ENCODE measurements at places on chromosomes 16 and 17.
A peak's percentile ranks its signal among the peaks of the same experiment; 100 is the strongest.

DNA sequence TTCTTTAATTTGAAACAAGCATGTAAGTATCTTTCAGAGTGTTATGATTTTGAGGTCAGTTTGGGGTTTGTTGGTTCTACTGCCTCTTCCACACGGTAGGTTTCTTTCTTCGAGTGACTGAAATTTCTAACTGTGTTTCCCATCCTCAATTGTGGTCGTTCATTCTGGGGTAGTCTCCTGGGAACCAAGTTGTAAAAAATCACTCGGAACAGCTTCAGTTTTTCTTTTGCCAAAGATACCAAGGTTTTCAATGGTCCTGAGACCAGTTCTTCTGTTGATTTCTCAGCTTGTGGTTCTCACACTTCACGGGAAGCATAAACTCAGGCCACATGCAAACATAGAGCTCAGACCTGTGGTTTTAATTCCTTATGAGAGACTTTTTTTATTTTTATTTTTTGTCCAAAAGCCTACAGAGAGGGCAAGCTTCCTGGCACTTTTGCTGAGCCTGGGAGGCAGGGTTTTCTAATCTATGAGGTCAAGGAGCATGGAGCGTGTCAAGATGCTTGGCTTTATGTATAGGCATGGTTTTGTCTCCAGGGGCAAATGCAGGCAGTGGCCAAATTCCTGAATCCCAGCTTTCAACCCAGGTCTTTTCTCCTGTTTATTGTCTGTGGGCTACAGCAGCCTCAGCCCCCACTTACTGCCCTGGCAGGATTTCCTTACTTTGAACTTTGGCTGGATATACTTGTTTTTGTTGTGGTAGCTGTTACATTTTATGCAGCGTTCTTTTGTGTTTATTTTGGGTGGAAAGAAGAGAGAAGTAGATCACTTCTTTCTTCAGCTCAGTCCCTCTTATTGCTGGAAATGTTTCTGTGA, 32.9 kb downstream of the HS3ST3A1 start:
- no peak for DNase-seq

DNA sequence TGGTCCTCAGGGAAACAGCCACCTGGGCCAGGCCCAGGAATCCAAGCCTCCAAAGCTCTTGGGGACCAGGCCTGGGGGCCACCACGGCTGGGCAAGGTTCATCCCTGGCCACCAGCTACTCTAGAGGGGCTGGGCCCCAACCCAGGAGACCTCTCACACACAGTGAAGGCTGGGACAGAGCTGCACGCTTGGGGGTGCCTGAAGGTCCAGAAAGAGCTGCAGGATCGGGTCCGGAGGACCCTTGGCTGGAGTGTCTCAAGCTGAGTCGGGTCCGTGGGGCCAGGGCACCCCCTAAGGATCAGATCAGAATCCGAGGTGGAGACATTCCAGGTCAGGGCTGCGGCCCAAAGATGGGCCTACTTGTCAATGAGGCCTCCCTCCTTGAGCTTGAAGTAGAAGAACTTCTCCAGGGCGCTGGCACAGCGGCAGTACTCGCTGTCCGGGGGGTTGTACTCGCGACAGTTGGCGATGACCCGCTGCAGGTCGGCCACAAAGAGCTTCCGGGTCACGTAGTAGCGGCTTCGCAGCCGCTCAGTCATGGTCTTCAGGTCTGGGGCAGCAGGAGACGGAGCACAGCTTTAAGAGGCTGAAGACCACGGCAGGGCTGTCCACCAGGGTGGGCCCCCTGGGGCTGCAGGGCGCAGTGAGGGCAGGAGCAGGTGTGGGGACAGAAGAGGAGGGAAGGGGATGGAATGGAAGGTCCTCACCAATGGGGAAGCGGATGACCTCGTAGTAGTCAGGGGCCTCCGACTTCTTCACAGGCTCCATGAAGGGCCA, 967 bp upstream of the DHX58 start:
- DNase-seq, result no peak

DNA sequence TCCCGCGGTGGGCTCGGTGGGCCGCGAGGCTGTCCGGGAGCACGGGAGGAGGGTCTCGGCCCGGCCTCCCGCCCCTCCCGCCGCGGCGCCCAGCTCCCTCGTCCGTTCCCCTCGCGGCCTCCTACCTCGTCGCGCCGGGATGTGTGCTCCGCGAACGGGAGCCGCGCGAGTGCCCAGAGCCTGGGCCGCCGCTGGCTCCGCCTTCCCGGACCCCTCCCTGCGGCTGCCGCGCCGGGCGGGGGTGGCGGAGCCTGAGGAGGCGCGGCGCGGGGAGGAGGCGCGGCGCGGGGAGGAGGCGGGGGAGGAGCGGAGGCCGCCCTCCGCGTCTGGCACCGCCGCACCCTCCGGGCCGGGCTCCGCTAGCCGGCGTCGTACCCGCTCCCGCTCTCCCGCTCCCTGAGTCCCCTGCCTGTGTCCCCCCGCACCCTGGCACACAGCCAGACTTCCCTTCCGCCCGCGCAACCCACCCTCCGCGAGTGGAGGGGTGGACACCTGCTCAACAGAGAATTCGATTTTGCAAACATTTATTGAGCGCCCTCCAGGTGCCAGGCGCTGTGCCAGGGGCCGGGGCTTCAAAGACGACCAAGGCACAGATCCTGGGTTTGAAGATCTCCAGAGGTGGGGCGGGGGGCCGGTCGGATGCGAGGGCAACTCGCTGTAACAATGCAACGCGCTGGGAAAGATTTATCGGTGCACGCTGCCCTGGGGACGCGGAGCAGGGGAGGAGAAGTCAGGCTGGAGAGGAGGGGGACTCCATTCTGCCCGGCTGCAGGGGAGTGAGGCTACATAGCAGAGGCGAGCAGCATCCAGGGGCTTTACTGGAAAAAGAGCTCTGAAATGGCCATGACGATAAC, at the start of gene MPP3:
Gene MPP3, minus strand, starts transcription at position 171 of the 854 bp plus-strand sequence. CDS start 1,240 bp downstream, outside the sequence.
- DNase-seq, result peak; percentile 30

- DNase-seq, result no peak
Measured at GRCh38 chr17:7656958-7657609, 6.4 kb downstream of the ATP1B2 start.

DNA sequence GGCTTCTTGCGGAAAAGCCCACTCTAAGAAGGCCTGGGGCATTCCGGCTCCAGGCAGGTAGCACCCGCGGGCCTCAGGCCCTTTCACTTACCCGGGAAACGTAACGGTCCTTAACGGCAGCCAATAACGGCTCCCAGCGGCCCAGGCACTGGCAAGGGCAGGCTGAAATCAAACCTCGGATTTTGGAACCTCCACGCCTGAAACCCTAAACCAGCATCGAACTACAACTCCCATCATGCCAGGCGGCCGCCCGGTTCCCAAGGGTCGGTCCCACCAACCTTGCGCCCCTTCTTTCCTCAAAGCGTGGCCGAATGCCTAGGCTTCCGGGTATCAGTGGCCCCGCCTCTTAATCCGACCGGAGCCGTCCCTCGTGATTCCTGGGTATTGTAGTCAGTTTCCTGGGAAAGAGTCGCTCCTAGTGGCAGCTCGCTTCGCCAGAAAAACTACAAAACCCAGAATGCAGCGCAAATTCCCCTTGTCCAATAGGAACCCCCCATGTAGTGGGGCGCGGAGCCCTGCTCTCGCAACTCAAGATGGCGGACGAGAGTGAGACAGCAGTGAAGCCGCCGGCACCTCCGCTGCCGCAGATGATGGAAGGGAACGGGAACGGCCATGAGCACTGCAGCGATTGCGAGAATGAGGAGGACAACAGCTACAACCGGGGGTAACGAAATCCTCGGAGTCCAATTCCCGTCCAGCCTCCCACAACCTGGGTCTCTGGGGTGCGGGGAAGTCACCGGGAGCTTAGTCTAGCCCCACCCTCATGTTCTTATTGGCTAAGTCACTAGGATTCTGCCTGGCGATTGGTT, at the start of gene NMT1:
Gene NMT1, plus strand, starts transcription at position 521 of the 809 bp plus-strand sequence. Its CDS starts 13 bp downstream, at position 534.
- peak; percentile 100 for DNase-seq

DNA sequence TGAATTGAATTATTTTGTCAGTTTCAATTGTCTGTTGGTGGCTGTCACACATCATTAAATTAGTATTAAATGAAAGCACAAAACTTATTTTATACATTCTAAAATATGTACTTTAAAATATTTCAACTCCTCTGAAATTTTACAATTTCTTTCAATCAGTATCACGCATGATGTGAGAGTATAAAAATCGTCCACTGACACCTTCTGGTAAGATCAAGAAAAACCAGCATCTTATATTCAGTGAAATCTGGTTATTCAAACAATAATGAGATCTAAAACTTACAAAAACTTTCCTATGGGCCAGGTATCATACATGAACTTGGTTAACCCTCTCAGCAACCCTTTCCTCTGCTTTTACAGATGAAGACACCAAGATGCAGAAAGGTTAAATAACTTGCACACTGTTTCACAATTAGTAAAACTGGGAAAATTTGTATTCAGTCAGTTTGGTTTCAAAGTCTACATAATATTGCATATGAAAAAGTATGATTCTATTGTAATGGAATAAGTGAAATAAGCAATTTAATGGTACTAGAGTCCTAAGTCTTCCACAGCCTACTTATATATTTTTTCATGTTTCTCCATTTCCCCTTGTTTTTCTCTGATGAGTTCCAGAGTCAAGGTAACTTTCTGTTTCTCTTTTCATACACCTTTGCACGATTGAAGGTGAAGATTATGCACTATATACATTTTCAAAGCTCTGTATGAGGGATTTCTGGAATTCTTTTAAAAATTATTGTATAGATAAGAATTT, 58.7 kb downstream of the EFCAB5 start:
- no peak for DNase-seq

DNA sequence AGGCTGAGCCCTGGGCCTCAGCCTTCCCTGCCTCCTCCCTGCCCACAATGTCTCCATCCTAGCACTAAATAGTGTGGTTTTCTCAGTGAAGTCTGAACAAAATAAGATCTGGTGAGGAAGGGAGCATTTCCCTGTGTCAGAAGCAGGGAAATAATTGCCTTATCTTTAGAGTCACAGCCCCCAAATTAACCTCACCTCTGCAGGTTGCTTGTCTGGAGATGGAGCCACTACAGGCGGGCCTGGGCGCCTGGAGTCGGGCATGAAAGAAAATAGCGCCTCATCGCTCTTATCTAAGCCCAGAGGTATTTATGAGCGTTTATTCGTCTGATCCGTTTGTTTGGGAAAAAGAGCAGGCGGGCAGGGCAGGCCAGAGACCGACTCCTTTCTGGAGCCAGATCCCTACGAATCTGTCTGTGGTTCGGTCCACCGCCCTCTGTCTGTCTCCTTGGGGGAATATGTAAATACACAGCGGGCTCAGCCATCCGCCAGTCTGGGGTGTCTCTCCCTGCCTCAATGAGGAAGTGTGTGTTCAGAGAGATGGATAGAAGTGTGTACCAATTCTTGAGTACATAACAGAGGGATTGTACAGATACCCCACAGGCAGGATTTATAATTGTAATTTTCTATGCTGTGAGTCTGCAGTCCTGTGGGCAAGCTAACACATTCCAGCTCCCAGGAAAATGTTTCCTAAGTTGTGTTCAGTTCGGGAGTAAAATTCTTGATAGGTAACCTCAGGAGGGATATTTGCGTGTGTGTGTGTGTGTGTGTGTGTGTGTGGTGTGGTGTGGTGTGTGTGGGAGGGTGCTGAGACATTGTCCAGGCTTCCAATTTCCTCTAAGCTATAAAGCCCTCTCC, 4.3 kb downstream of the HOXB6 start:
- no peak for DNase-seq

DNA sequence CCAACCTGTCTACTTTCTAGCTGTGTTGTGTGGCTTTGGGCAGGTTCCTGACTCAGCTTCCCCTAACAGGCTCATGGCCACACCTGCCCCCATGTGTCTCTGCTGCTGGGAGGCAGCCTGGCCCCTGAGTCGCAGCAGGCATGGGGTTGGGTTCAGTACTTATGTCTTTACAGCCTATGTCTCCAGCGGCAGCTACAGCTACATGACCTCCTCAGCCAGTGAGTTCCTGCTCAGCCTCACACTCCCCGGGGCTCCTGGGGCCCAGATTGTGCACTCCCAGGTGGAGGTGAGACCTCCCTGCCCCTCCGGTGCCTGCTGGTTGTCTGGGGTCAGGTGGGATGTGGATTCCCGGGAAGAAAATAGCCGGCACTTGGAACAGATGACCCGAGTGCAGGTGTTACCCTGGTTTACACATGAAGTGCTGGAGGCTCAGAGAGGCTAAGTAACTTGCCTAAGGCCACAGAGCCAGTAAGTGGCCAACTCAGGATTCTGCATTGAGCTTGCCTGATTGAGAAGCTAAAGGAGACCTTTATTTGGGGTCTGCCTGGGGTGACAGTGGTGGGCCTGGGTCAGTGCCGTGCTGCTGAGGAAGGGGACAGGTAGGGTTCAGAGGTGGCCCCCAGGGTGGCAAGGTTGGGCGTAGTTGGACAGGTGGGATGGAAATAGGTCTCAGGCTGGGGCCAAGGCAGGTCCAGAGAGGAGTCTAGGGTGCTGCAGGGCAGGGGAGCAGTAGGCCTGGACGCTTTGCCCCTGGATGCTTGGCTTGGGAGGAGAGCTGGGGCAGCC, 15.9 kb downstream of the FCSK start:
- DNase-seq, result no peak

DNA sequence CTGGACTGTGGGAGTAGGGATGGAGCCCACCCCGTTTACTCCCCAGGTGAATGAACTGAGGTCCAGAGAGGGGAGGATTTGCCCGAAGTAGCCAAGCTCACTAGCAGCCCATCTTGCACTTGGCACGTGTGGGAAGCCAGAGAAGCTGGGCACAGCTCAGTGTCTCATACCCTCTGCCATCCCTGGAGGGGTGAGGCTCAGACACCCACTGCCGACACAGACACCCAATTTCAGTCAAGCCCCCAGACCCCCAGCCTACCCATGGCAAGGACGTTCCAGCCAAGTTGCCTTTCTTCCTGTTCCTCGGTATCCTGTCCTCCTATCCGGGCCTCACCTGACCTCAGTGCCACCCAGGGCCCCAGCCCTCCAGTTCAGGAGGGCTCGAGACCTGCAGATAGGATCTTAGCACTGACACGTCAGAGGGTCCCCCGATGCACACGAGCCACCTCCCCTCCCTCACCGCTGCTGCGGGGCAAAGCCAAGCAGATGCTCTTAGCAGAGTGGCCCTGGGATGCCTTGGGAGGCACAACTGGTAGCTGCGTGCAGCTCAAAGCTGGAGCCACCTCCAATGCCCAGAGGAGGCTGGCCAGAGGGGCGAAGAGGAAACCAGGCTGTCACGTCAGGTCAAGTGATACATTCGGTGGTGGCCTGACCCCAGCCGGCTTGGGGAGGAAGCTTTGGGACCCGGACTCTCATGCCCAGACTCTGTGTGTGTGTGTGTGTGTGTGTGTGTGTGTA, 90.4 kb upstream of the TNRC6C start:
- no peak for DNase-seq

DNA sequence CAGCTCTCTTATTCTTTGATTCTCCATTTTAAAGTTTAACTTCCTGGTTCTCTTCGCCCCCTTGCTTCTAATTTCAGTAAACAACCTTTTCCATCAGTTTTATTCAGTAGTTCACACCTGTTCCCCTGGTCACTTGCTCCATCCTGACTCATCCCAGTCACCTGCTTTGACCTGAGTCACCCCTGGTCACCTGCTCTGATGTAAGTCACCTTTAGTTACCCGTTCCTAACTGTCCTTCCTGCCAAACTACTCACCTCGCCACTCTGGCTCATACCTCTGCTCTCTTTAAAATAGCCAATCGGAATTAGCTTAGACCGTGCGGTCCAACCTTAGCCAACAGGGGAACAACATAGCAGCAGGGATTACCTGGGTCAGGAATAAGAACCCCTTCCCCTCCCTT, 4.7 kb upstream of the NLRC5 start:
- no peak for DNase-seq

All from inflammatory macrophage treated with lipopolysaccharide for 1 hour (primary cell).